Right renal pelvis (tissue), 4 donors: ENCODE measurements at places on chromosomes 2 and 18.

- DNase-seq: no peak
Observed at GRCh38 chr2:223027442-223027841, 24.5 kb upstream of the KCNE4 start.

DNA sequence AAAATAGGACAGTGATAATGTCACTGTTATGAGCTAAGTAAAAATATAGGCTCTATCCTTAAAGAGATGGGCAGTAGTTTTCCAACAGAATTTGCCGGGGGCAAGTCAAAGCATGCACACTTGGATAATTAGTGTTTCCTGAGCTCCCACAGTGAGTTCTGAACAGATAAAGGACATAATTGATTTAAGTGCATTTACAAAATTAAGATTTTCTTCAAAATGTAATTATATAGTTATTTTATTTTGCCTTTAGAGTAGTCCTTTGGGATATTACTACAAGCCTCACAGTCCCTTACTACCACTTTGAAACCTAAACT, 107.6 kb downstream of the RAPGEF4 start:
- DNase-seq: no peak

DNA sequence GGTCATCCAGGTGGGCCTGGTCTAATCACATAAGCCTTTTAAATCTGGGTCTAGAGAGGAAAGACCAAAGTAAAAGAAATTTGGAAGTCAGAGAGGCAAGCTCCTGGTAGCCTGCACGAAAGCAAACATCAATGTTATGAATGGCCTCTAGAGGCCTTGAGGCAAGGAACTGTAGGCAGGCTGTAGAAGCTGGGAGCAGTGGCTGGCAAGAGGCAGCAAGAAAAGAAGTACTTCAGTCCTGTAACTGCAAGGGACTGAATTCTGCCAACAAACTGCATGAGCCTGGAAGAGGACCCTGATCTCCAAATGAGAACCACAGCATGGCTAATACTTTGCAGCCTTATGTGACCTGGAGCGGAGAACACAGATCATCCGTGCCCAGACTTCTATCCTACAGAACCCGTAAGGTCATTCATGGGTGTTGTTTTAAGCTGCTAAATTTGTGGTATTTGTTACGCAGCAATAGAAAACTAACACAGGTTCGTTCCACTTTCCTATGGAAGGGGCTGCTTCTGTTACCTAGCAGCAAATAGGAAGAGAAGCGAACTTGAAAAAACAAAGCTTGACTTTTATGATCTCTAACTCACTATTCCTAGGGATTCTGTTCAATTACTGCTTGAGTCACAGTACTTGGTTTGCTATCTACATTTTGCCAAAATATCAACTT, 1.2 kb downstream of the IMMT start:
- no peak for DNase-seq

- no peak for DNase-seq
Observed at GRCh38 chr2:140186313-140186712, 1406.1 kb upstream of the NXPH2 start.

DNA sequence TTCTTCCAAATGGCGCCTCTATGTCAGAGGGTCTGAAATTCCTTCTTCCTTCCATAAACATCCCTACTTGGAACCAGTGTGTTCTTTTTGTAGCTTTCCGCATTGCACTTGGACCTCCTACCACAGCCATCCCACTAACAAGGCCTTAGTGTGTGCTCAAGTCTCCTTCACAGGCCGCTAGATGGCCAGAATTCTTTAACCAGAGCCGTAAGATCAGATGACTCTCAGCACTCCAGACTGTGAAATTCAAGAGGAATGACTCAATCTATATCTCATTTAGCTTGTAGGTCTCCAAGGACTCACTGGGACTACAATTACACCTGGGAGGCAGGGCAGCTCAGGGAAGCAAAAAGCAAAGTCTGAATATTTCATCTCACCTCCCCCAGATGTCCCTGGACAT, 298.9 kb downstream of the EIPR1 start:
- no peak for DNase-seq

DNA sequence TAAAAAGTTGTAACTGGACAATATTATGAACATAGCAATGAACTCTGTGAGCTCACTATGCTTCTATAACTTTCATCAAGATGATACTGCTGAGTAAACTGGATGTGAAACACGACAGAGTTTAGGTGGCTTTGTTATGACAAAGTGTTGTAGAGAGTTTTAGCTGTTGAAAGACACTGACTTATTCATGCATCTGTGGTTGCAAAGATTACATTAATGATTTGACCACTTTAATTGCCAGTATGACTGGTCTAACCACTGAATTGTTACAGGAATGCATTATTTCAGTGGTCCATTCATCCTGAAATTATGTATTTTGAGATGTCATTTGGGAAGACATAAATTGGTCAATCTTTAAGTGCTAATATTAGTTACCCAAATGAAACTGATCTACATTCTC, 117.9 kb downstream of the SPHKAP start:
- DNase-seq: no peak

DNA sequence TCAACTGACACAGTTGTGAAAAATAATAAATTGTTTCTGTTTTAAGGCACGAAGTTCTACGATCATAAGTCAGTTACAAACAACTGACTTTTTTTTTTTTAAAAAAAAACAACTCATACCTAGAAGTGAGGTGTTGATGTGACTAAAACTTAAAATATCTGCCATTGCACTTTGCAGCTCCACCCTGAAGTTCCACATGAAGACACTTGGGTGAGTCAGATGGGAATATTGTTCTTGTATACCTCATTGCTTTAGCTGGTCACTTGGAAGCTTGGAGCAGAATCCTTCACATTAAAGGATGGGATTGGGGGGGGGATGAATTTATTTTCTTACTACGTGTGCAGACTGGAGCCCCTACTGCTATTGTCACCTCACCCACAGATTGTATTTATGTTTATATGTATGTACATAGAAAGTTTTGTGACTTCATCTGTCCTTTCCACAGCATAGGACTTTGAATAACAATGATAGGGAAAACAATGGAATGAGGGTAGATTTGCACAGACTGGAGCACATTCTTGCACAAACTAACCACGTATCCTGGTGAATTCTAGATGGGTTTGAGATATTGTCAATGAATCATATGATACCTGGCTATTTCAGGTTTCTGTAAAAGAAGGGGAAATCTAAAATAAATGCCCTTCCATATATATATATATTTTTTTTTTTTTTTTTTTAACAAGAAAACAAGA, 57.9 kb upstream of the ARHGAP15 start:
- no peak for DNase-seq

GRCh38 chr2:12287220-12287751, 429.4 kb upstream of the TRIB2 start:
- DNase-seq: no peak

GRCh38 chr2:30288561-30288960, 57.2 kb downstream of the LBH start:
- no peak for DNase-seq

DNA sequence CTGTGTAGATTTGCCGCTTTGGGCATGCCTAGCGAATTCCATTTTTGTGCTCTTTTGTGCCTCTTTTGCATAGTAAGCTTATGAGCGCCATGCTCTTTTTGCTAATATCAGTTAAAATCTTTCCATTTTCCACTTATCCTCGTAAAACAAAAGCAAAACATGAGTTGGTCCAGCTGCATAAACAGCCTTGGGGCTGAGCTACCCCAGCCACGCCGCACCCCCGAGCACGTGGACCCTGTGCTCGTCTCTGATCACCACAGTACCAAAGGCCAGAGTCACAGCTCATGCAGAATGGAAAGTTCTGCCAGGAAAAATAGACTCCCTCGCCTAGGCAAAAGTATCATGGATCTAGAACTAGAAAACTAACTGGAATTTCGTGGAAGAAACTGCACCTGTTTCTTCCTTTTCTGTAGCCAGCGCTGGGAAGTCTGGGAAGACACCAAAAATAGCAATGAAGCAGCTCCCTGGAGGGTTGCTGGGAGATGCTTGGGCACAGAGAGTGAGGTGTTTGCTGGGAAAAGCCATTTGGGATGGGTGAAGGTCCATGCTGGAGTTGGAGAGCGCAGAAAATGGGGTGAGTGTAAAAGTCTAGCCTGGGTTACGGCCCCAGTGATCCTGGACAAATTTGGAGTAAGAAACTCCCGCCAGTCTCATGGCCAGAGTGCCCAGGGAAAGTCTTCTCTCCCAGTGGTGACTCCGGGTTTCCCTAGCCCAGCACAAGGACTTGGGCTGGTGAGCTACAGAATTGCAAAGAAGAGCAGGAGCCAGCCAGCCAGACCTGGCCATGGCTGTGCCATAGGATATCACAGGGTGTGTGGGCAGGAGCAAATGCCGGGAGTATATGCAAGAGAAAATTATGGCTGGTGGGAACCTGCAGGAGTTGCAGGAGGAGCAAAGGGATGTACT, 218.4 kb downstream of the GBX2 start:
- no peak for DNase-seq

- no peak for DNase-seq
Observed at GRCh38 chr2:138239902-138240491, 261.6 kb upstream of the SPOPL start.

DNA sequence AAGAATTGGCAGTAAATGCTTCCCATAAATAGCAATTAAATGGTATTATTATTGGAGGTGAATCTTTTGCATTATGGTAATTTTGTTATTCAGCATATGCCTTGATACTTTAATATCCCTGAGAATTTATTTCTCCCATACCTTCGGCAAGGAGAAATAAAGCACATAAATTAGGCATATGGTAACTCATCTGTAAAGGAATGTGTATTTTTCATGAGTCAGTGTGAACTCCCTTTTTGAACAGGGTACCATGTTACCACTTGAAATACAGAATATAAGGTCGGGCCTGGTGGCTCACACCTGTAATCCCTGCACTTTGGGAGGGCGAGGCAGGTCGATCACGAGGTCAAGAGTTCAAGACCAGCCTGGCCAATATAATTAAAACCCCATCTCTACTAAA, 18.4 kb downstream of the METTL21A start:
- DNase-seq: no peak

- no peak for DNase-seq
Observed at GRCh38 chr18:52311331-52311730, 28.7 kb upstream of the DCC start.

- DNase-seq: peak; percentile 49
Observed at GRCh38 chr2:62195421-62196277, at the start of gene B3GNT2. Gene B3GNT2 (plus strand): TSS chr2:62196115. CDS start chr2:62222221, 26,106 bp downstream.

DNA sequence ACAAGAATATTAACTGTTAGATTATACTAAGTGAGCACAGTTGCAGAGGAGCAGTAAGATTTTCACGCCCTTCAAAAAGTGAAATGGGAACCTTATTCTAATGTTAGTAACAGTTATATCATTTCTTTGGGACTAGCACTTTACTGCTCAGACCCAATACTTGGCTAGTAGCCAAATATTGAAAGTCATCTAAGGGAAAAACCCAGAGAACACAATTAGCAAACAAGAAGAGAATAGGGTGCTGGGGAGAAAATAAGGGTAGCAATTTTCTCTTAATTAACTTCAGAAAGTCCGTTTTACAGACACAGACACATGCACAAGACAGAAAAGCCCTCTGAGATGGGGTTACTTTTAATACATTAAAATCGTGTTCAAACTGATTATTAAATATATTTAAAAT, 71.8 kb downstream of the ID2 start:
- no peak for DNase-seq

DNA sequence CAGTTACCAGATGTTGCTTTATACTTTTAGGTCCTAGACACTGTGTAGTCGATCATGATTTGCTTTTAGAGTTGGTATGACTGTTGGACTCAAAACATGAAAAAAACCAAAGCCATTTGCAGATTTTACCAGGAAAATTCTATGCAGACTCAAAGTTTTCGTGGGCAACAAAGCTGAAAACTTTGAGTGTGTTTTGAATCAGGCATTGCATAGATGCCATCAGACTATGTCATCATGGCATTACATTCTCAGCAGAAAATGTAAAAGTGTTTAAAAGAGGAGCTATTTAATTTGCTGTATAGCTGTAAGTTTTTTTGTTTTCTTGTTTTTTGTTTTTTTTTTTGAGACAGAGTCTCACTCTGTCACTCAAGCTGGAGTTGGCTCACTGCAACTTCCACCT, 43.5 kb upstream of the ELAC1 start:
- no peak for DNase-seq

DNA sequence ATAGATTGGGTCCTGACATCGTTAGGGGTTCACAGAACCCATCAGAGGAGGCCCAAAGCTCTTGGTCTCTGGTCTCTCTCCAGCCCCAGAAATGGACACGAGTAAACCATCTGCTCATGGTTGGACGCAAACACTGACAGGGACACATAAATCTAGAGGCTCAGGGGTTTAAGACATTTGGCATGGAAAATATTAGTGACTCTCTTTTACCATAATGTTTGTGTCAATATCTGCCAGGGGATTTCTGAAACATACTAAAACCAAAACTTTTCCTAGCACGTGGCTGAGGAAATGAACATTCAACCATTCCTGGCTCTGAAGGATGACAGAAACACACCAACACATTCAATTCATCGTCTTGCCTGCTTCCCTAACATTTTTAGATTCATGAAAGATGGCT, 226.2 kb downstream of the SP3 start:
- DNase-seq: no peak

GRCh38 chr18:63074981-63075404, 244.6 kb downstream of the BCL2 start:
- peak; percentile 39 for DNase-seq

- DNase-seq: peak; percentile 61
Observed at GRCh38 chr18:32310101-32310500, 120.3 kb downstream of the MEP1B start.

- DNase-seq: no peak
Observed at GRCh38 chr2:230687498-230687897, 25.1 kb upstream of the CAB39 start.

DNA sequence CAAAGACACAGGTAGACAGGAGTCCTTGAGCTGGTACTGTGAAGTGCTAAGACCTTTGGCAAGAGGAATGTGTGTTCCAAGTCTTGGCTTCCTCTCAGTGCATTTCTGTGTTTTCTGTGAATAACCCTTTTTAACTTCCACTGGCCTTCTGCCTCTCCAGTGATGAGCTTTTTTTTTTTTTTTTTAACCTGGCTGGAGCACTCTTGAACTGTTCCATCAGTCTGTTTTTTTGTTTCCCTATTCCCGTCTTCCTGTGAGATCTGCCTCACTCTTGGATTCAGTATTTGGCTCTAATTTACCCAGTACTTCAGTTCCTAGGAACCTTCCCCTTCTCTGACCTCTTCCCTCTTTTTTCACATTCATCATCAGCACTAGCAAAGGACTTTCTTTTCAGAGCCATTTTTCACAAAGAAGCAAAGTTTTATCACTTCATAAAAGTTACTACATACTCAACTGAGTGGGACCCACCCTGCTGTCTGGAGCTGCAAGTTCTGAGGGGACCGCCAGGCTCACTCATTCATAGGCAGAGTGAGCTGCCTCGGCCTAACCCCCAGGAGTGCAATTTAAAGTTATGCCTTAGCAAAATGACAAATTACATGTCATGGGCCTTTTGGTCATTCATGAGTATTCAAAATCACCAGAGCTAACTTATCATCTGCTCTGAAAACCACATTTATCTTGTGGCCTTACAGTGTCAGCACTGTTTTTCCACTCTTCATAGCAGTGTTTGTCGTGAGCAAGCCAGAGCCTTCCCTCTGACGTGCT, 126.9 kb upstream of the DAPL1 start:
- DNase-seq: no peak

DNA sequence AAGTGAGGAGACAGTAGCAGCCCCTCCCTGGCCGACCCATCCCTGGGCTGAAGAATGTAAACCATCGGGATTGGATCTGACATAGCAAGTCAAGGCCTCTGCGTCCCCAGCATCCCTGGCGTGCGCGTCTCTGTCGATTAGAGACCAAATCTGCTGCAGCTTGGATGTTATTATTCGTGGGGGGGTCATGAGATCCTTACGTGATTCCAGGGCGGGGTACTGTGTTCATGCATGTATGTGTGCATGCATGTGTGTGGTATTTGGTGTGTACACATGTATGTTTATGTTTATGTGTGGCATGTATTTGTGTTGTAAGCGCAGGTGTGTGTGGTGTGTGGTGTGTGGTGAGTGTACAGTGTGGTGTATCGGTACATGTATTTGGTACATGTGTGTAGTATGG, 741.8 kb upstream of the SALL3 start:
- no peak for DNase-seq
